OCI-LY7 (cell line): ENCODE measurements at places on chromosomes 5 and 9. TPM values are rescaled to one million over a fixed set of nuclear protein-coding genes. Genes with fewer than 3 reads are reported as not detected.

GRCh38 chr9:87147839-87148238 lies 200.5 kb upstream of the GAS1 start:
- no peak for DNase-seq

DNA sequence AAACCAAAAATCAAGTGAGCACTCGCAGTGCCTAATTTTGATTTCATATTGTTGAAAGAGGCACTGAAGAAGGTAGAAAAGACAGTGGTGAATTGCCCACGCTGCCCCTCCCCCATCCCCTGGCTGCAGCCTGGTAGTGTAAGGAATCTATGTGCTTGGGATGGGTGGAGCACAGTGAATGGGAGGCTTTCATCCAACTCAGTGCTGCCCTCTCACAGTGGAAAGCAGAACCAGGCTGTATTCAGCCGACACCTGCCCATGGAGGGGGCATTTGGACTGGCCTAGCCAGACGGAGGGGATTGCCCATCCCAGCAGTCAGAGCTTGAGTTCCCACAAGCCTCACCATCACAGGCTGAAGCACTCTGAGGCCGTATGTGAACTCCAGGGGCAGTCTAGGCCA lies 800.4 kb upstream of the DMAC1 start:
- no peak for DNase-seq

DNA sequence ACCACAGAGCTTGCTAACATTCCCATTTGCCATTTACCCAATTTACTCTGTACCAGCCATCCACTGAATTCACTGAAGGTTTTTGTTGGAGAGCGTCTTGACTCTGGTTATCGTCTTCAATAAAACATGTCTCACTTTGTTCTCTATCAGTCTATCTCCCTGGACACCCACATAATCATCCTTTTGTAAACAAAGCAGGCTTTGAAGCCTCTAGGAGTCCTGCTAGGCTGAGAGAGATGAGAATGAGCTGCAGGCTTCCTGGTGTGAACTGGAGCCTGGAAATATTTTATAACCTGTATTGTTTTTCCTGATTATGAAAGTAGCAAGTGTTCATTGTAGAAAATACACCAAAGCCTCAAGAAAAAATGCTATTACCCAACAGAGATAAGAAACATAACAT lies 140.6 kb upstream of the ZNF366 start:
- DNase-seq, result no peak

- DNase-seq, result no peak
These were observed 233.5 kb upstream of the ELL2 start for GRCh38 chr5:96195123-96195522.

- DNase-seq, result no peak
These were observed 87.1 kb upstream of the SAP30L start for GRCh38 chr5:154358516-154359220.

- DNase-seq, result no peak
These were observed 91.3 kb upstream of the OTULINL start for GRCh38 chr5:14490309-14490711.

GRCh38 chr5:81830596-81830995 lies 79.7 kb upstream of the SSBP2 start:
- peak; percentile 44 for DNase-seq

DNA sequence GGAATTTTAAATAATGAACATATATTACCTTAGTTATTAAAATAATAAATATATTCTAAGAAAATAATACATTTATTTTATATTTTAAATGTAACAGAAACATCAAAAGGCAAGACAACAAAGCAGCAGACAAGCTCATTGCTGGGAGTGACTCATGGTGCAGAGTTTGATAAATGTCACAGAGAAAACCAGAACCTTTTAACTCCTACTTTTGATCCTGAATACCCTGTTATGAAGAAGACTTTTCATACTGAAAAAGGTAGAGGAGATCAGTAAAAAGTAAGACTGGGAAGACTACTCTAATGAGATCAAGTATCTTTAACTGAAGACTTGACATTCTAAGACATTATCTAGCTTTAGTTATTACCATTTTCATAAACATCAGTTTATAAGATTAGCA lies 99.0 kb upstream of the GNA14 start:
- DNase-seq, result no peak

DNA sequence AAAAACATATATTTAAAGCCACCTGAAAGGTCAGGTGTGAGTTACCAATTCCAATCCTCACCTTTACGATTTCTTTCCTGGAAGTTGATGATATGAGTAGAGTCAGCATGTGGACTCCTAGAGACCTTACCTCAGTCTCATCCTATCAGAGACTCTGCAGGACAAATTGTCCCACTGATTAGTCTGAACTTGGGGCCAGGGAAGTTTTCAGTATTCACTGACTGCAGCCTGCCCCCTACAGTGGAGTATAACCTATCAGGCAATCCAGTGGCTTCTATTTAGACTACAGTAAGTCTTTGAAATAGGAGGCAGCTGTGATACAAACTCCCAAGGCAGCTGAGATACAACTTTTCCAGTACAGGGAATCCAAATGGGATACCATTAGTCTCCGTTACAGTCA lies 449.4 kb upstream of the CDH10 start:
- DNase-seq, result no peak

DNA sequence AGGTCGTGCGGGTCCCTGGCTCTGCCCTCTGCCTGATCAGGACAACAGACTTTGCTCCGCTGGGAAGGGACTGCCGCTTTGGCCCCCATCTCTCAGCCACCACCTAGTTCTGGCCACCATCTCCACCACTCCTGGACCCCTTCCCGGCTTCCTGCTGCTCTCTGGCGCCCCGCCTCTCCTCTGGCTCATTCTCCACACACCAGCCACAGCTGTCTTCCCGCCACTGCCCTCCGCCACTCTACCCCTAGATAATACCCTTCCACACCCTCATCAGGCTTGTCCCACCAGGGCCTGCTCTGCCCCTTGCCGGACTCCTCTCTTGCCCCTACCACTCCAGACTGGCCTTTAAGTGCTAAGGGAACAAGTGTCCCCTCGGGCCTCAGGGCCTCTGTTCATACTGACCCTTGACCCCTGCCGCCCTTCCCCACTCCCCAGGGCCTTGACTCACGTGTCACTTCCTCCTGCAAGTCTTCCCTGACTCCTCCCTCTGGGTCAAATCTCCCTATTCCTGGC lies 3.0 kb upstream of the CDX1 start:
- DNase-seq, result no peak

DNA sequence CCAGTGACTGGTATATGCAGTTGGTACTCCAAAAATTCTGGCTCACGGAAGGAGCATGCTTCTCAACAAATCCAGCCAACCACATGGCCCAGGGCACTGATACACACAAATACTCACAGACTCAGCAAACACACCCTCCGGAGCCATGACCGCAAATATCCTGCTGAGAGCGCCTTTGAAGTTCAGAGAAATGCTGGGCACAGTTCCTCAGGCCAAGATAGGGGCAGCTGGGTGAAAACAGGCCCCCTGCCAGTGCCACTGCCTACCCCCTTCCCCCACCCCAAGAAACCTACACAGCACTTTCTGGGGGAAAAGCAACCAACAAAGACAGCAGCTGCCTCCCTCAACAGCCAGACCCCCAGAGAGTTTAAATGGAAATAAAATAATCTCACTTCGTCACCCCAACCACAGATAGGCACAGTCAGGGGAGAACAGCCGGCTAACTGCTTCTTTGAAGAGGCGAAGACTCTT lies 120.0 kb downstream of the C5orf15 start:
- DNase-seq, result no peak

GRCh38 chr9:114930056-114930812 lies at the start of gene TNFSF8:
Gene TNFSF8, minus strand, starts transcription at chr9:114930591. Its CDS starts 288 bp downstream, at chr9:114930303.
- peak; percentile 90 for DNase-seq

GRCh38 chr5:139014726-139015125 lies 139.6 kb upstream of the LRRTM2 start:
- no peak for DNase-seq

- no peak for DNase-seq
These were observed 327.2 kb downstream of the ZSWIM6 start for GRCh38 chr5:61659221-61659696.

- DNase-seq, result no peak
These were observed 8.3 kb downstream of the TSLP start for GRCh38 chr5:111079846-111080245.

- no peak for DNase-seq
These were observed 1.7 kb upstream of the HTR1A start for GRCh38 chr5:63963926-63964325.

GRCh38 chr9:127034691-127035090 lies 87.7 kb downstream of the ANGPTL2 start:
- no peak for DNase-seq

DNA sequence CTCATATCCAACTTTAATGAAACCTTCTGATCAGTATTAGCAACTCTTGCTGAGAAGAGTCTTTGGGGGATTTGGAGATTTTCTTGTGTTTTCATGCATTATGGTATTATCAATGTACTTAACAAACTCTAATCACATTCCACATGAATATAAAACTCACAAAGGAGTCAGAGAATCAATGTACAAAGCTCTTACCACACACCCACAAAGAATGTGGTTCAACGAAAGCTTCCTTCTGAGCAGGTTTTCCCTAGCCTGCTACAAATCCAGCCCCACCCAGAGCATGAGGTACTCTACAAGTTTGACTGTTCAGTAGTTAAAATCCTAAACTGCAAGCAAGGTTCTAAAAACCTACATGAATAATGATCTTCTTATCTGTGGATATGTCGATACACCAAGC lies 210.1 kb downstream of the TARS1 start:
- DNase-seq, result no peak

DNA sequence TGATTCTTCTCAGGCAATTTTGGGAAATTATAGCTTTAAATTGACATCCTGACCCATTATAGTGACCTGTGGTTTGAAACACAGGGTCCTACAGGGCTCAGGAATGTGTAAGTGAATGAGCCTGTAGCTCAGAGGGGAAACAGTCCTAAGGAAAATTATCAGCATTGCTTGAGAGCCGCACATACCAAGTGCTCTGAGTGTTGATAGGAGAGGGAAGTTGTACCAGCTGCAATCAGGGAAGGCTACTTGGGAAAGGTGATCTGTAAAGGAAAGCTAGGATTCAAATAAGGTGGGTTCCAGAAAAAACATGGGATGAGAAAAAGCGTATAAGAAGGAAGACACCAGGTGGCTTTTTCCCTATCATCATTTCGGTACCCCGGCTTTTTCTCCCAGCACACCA lies 4.4 kb upstream of the SLC25A51 start:
- no peak for DNase-seq

DNA sequence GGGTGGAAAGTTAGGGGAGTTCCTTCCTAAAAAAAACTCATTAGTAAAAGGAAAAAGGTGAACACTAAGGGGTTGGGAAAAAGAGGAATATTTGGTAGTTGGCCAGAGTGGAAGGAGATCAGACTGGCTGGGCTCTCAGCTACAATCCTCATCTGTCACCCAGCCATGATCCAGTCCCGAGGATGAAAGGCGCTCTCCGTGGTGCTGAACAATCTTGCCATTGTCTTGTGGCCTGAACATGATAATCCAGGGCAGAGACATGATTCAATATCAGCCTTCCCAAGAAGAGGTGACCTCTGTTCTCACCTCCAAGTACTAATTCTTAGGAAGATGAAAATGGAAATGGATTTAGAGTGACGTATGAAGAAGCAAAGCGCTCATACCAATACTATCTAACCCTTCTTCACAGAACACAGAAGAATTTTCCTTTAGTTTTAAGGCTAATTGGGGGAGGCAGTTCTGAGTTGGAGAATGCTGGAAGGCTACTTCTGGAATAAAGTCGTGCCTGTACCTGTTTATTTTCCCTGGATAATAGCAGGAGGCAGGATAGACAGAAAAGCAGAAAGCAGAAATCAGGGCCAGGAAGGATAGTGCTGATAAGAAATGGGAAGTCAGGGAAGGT lies 36.6 kb upstream of the MYORG start:
- DNase-seq, result peak; percentile 42

DNA sequence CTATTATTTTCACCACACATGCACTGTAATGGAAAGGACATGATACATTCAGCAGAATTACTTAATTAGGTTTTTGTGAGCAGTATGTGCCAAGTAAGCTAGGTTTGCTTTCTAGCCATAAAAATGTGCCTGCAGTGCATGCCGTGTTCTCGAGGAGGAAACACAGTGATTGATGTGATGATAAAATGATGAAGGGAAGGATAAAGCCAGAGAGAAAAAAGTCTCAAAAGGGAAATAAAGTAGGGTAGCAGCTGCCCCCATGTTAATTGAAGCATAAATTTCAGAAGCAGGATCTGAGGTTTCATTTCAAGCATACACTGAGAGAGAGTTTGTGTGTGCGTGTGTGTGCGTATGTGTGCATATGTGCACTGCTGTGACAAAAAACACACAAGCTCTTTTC lies 714.2 kb upstream of the C9orf72 start:
- no peak for DNase-seq

DNA sequence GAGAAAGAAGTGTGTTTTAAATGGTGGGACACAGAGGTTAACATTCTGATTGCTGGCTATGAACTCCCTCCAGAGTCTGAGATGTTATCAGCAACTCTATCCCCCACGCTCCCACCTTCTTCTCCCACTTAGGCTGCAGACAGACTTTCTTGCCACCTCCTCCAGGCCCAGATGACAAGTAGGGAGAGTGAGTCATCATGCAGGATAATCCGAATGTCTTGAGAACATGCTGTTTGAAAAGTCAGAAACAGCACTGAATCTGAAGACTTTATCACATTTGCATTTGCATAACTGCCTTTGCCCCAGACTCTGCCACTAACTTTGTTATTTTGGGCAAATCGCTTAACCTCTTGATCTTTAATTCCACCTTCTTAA lies 139.8 kb downstream of the ESM1 start:
- no peak for DNase-seq

GRCh38 chr5:173534664-173535063 lies 81.8 kb downstream of the BOD1 start:
- no peak for DNase-seq

DNA sequence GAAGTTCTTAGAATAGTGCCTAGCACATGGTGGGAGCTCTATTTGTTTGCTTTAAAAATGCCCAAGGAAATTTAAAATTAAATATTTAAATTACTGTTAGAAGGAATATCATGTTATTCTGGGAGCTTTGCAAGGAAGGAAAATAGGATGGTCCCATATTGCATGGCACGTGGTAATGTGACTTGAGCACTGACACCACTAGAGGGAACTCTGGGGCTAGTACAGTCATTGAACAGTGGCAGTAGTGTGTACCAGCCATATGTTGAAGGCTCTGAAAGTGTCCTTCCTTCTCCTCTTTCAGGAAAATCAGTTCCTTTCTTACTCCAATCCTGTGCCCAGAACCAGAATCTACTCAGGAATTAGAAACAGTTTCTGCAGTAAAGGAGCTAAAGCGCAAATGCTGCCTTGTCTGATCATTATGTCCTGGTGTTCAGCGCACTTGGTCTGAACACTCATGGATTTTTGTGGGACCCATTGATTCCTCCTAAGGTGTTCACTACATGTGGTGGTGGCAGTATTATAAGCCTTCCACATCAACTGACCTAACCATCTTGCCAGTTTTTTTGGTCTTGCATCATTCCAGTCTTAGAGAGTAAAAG lies 54.1 kb downstream of the GDA start:
- DNase-seq, result peak; percentile 18

- no peak for DNase-seq
These were observed 53.6 kb downstream of the HMHB1 start for GRCh38 chr5:143865426-143866025.

The FCN2 gene
- not detected in 2 replicates for total RNA-seq

The SLC6A18 gene
- not detected in 2 replicates for total RNA-seq

The TPPP gene
- not detected in 2 replicates for total RNA-seq

The GLRX gene
- total RNA-seq, result 49.3 and 52.9 TPM in 2 replicates

The GABRA6 gene
- not detected in 2 replicates for total RNA-seq

The DRD1 gene
- not detected in 2 replicates for total RNA-seq

The GABRA1 gene
- not detected in 2 replicates for total RNA-seq
